ENCODE measurements at places on chromosomes 11 and 22. TPM values are rescaled to one million over a fixed set of nuclear protein-coding genes. Genes with fewer than 3 reads are reported as not detected.

Gene SLC22A12
- not detected for total RNA-seq

Gene CCDC134
- total RNA-seq = 3.1 TPM

Gene GAL3ST3
- total RNA-seq = 0.66 TPM

Gene TENM4
- total RNA-seq = 0.78 TPM

Gene SCUBE2
- total RNA-seq = 6.6 TPM

Gene MMP1
- not detected for total RNA-seq

Gene OR51A2
- not detected for total RNA-seq

Gene MRGPRE
- not detected for total RNA-seq

DNA sequence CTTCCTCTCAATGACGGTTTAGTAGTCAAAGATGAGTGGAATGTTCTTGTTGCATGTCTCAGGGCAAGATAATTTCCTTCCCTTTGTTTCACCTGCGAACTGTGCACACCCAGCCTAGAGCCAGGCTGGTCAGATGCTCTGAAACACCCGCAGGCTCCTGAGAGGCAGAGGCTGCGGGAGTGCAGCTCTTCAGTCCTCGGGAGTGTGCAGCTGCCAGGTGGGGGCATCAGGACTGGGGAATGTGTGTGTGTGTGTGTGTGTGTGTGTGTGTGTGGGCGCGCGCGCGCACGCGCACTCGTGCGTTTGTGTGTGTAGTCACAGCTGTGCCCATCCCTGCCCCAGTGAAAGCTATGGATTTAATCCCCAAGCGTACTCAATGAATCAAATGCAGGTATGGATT, 136.2 kb upstream of the NTM start:
- no peak overlapping the region for H3K27ac ChIP-seq
- H3K36me3 ChIP-seq = no peaks in the 10 kb centered on the region
- peaks cover 3% of the 10 kb centered on the region for H3K27me3 ChIP-seq
- H3K4me1 ChIP-seq = no peaks in the 10 kb centered on the region
- no peak overlapping the region for H3K4me3 ChIP-seq

GRCh38 chr11:111530091-111530490, 10.4 kb upstream of the LAYN start:
- no peaks in the 10 kb centered on the region for H3K36me3 ChIP-seq
- no peak overlapping the region for H3K4me3 ChIP-seq
- no peaks in the 10 kb centered on the region for H3K4me1 ChIP-seq

GRCh38 chr11:19570889-19571288, 141.7 kb upstream of the NAV2 start:
- DNase-seq = no peak
- no peaks in the 10 kb centered on the region for H3K36me3 ChIP-seq
- no peak overlapping the region for H3K4me3 ChIP-seq

DNA sequence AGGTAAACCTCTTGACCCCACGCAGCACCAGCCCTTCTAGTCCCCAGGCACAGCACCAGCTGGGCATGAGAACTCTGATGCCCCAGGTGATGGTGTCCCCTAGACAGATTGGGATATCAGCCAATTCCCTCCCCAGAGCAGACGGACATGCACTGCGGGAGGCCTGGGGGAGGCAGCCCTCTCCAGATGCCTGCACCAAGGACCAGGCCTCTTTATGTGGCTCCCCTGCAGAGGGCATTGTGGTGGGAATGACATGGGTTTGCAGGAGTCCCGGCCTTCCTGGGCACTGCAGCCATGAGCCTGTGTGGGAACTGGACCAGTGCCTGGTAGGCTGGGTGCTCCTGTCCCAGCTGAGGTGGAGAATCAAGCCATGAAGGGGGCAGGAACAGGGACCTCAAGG, 25.9 kb downstream of the PPM1F start:
- H3K36me3 ChIP-seq = no peaks in the 10 kb centered on the region
- DNase-seq = peak; percentile 37
- no peak overlapping the region for H3K4me3 ChIP-seq
- no peak overlapping the region for H3K27ac ChIP-seq
- H3K27me3 ChIP-seq = no peaks in the 10 kb centered on the region
- H3K4me1 ChIP-seq = peaks cover 15% of the 10 kb centered on the region

GRCh38 chr11:97685695-97686094, 1295.9 kb downstream of the JRKL start:
- H3K36me3 ChIP-seq = no peaks in the 10 kb centered on the region
- no peak for DNase-seq
- H3K4me1 ChIP-seq = no peaks in the 10 kb centered on the region
- no peak overlapping the region for H3K4me3 ChIP-seq
- no peaks in the 10 kb centered on the region for H3K27me3 ChIP-seq

DNA sequence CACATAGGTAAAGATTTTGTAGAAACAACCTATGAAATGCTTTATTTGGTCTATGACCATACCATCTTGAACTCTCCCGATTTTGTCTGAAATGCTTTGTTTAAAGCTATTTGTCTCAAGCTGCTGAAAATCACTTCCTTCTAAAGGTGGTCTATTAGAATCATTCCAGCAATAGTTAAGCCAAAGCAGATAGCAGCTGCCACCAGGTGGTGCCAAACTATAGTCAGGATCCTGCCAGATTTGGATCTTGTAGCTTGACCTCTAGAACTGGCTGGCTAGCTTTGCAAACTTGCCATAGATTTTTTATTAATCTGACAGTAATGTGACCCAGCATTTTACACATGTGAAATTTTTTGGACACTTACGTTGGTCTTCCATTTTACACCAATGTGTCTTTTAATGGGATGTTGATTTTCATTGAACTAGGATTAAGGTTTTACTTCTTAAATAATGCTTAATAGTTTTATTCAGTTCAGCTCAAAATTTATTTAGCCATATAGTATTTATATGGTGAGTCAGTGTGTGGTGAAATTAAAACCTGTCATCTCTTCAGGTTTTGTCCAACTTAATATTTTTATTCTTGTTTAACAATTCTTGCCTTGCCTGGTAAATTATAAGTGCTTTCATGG, 19.7 kb downstream of the CTR9 start:
- H3K4me3 ChIP-seq = no peak overlapping the region
- peak; percentile 78 for DNase-seq
- H3K27me3 ChIP-seq = no peaks in the 10 kb centered on the region
- H3K36me3 ChIP-seq = no peaks in the 10 kb centered on the region
- peaks cover 15% of the 10 kb centered on the region for H3K4me1 ChIP-seq
- H3K27ac ChIP-seq = no peak overlapping the region

DNA sequence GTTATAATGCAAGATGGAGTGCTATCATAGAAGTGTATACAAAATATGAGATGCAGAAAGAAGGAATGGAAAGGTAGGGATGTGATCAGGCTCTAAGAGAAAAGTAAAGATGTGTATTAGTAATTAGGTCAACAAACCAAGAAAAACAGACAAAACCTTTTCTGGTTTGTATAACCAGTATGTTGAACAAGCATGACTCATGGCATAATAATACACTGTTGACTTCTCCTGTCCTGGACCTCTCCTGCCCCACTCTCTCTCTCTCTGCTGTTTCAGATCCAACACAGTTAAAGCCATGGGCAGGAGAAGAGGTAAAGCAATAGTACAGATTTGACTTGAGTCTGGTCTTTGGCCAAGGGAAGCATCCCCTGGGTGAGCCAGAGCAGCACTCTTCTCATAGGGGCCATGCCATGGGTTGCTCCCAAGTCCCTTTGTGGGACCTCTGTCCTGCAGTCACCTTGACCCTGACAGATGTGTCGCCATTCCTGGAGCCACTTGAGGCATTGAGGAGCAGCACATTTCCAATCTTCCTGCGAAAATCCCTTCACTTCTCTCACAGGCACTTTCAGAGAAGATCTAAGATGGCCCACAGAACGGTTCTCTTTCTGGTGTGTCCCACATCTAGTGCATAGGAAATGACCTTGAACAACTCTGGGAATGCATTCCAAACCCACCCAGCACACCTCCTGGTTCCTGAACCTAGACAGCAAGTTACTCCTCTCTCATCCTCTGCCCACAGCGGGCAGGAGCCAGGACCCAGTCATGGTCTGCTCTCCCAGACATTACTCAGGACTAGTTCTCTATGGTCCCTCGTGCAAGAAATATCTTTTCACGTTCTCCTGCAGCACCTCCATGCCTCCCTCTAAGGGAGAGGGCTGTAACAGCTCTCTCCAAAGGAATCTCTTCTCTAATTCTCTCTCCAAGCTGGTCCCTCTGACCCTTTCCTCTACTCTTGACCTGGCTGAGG, 58.2 kb upstream of the PRSS23 start:
- H3K4me3 ChIP-seq = no peak overlapping the region
- H3K27ac ChIP-seq = peak overlapping the region; percentile 88
- H3K36me3 ChIP-seq = no peaks in the 10 kb centered on the region
- DNase-seq = no peak
- H3K27me3 ChIP-seq = no peaks in the 10 kb centered on the region

- no peaks in the 10 kb centered on the region for H3K36me3 ChIP-seq
- no peaks in the 10 kb centered on the region for H3K4me1 ChIP-seq
- no peaks in the 10 kb centered on the region for H3K27me3 ChIP-seq
- no peak overlapping the region for H3K27ac ChIP-seq
- no peak overlapping the region for H3K4me3 ChIP-seq
- no peak for DNase-seq
These were observed 302.7 kb downstream of the DDX10 start for GRCh38 chr11:108967571-108967970.

GRCh38 chr11:62147545-62147944, 23.7 kb downstream of the INCENP start:
- H3K27me3 ChIP-seq = no peaks in the 10 kb centered on the region
- H3K4me3 ChIP-seq = no peak overlapping the region
- H3K36me3 ChIP-seq = peaks cover 18% of the 10 kb centered on the region
- H3K27ac ChIP-seq = no peak overlapping the region
- DNase-seq = no peak

DNA sequence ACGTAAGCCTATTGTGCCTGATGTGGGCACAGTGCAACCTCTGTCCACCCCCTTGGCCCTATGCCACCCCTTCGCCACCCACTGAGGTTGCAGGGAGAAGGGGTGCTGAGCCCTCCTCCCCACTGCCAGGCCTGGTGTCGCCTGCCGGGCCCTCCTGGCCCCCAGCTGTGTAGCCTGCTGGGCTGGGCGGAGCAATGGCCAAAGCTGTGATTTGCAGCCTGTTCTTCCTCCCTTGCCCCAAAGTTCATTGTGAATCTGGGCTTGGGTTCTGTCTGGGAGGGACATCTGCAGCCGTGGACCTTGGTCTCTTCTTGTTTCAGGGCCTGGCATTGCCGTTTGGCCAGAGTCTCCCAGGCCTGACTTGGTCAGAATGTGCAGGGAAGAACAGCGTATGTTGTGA, 121.9 kb downstream of the PKNOX2 start:
- no peaks in the 10 kb centered on the region for H3K27me3 ChIP-seq
- H3K4me1 ChIP-seq = peaks cover 16% of the 10 kb centered on the region
- H3K4me3 ChIP-seq = no peak overlapping the region
- H3K27ac ChIP-seq = peak overlapping the region; percentile 36

- no peak within 1 kb of the TSS for H3K27ac ChIP-seq
- H3K36me3 ChIP-seq = no peaks in the 10 kb centered on the region
- H3K27me3 ChIP-seq = peaks cover 25% of the 10 kb centered on the region
- peaks cover 45% of the 10 kb centered on the region for H3K4me1 ChIP-seq
- no peak for DNase-seq
These were observed at the start of gene RASL10A for GRCh38 chr22:29315286-29316140. Gene RASL10A, minus strand, starts transcription at chr22:29315697. Its CDS starts 451 bp downstream, at chr22:29315246.

- H3K4me3 ChIP-seq = no peak overlapping the region
- H3K4me1 ChIP-seq = no peaks in the 10 kb centered on the region
- no peaks in the 10 kb centered on the region for H3K36me3 ChIP-seq
- no peak overlapping the region for H3K27ac ChIP-seq
These were observed 42.6 kb upstream of the TEAD1 start for GRCh38 chr11:12631651-12632050.

Data from body of pancreas (tissue), 4 donors.